ENCODE measurements at places on chromosomes 5 and 9.

GRCh38 chr9:87127978-87128614 lies 180.8 kb upstream of the GAS1 start:
- no peak for DNase-seq

- no peak for DNase-seq
These were observed 129.9 kb downstream of the TLE4 start for GRCh38 chr9:79701651-79702050.

DNA sequence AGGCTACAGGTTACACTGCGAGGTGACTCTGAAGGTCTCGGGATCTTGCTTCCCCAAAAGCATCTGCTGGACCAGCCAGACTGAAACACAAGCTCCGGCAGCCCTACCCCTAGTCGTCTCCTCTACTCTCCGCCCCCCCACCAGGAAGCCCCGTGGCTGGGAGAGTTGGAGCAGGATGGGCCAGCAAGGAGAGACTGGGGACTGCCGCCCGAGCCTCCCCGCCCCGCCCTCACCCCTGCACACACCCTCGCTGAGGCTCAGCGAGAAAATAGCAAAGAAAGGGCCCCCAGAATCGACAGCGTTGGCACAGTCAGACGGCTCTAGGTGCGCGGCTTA lies 1.3 kb downstream of the TRIM7 start:
- DNase-seq: no peak

- no peak for DNase-seq
These were observed 63.0 kb downstream of the NR6A1 start for GRCh38 chr9:124708074-124708473.

DNA sequence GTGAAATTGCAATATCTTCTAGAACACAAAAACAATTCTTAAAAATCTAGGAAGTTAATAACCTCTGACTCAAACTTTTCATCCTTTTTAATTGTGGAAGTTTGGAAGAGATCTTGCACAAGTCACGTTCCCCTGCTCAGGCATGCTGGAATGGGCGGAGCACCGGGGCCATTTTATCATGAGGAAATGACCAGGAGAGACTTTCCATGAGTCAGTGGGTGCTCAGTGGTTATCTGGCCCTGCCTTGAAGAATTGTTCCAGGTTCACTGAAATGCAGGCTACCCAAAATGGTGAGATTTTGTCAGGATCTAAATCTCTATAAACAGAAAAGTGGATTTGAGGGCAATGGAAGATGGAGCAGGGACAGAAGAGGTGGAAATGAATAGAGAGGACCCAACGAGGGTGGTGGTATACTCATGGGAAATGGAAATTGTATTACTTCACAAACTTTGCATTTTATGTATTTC lies 61.2 kb downstream of the FYB1 start:
- no peak for DNase-seq

GRCh38 chr5:122586351-122586750 lies 188.5 kb upstream of the SNX2 start:
- no peak for DNase-seq

DNA sequence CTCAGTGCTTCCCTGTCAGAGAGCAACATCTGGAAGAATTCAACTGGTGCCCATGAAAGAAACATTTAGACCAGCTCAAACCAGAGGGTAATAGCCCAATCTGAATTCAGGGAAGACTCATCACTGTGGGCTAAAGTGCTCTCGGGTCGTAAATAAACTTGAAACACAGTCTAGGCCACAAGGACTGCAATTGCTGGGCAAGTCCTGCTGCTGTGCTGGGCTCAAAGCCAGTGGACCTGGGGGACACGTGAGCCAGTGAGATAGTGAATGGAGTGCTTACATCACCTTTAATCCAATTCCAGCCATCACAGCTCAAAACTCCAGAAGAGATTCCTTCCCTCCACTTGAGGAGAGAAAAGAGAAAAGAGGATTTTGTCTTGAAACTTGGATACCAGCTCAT lies 78.1 kb upstream of the DAP start:
- no peak for DNase-seq

DNA sequence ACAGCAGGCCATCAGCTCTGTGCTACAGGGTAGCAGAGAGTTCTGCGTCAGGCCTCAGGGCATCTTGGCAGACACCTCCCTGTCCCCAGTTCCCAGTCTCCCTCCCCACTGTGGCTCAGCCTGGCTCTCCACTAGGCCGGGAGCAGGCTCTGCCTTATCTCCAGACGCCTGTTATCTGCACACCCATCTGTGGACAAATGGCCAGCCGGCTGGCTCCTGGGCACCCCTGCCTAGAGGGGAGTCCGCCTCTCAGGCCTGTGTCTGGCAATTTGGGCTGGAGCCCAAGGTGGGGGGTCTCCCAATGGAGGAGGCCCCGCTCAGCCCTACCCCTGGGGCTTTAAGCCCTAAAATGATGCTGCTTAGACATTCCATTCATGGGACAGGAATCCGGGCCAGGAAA lies 39.2 kb upstream of the HAND1 start:
- DNase-seq: no peak

GRCh38 chr5:36356915-36357314 lies 55.2 kb upstream of the RANBP3L start:
- DNase-seq: no peak

- DNase-seq: no peak
These were observed 271.0 kb upstream of the SLC30A5 start for GRCh38 chr5:68822796-68823195.

- no peak for DNase-seq
These were observed 122.2 kb upstream of the GNA14 start for GRCh38 chr9:77770340-77770739.

DNA sequence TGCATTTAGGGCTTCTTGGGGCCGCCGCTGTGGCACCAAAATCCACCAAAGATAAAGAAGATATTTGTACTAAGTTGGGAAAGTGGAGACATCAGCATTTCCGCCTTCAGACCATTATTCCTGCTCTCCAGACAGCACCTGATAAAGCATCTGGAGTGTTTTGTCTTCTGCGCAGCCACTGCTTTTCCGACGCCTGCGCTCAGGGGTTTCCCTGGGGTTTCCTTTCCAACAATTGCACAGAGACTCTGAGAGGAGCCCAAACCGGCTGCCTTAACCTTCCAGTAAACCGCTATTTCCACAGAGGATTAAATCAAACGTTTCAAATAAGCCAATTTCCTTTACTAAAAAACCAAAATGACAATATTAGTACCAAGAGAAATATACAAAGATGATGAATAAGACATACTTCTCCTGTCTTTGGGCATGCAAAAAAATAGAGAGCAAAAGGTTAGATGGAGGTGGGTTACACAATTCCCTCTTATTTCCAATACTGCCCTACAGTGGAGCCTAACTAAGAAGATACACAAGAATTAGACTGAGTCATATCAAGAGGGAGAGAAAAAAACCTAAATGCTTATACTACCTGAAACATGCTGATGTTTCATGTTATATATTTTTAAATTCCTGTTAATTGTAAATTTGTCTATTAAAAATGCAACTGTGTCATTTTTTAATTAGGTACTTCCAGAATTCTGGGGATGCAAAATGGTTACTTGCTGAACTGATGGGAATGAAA lies 98.4 kb downstream of the MAPKAP1 start:
- no peak for DNase-seq

DNA sequence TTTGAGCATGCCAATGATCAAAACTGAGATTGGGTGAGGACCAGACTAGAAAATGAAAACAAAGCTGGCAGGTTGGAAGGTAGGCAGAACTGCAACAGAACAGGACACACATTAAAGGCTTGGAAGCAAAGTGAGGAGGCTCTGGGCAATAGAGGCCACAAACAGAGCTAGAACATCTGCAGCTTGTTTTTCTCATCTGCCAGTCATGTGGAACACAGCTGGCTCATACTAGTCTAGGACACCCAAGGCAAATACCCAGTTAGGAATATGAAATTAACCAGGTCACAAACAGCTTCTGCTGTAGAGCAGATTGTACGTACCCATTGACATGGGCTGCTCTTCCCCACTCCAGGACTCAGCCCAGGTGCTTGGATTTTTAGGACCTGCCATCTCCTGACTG lies 61.7 kb downstream of the SPEF2 start:
- no peak for DNase-seq

DNA sequence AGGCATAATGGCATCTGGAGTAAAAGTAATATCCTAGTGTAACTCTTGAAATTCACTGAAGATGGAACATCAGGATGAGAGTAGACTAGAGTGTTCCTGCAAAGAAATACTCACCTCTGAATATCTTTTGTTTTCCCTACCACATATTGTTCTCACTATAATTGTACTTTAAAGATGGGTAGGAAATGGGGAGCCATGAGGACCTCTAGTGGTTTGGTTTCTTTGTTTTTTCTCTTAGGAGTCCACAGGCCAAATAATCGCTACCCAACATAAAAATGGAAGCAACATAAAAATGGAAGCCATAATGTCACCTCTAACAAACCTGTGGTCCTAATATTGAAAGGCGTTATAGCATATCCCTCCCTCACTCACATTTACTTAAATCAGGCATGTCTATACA lies 2375.8 kb downstream of the MAT2B start:
- DNase-seq: no peak

- DNase-seq: no peak
These were observed 2.9 kb downstream of the TPD52L3 start for GRCh38 chr9:6330958-6331634.

DNA sequence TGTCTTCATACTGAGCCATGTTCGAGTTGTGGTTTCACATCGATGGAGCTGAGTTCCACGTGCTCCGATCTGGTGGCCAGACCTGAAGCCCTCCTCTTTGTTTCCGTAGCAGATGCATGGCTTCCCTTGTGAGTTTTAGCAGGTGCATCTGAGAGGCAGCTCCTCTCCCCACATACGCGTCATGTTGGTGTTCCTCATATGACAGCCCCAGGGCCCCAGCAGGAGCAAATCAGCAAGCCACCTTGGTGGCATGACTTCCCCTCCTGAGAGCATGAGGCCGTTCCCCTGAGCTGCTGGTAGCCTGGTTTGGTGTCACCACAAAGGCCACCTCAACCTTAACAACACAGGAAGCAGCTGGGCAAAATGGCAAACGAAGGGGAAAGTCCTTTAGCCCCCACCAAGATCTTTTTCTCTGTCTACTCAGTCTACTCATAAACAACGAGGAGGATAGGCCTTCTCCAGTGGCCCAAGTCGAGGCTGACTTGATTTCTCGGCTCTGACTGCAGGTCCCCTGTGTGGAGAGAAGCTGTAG lies 5.9 kb downstream of the CYFIP2 start:
- DNase-seq: no peak

- no peak for DNase-seq
These were observed 20.1 kb upstream of the MARCHF6 start for GRCh38 chr5:10333154-10334006.

GRCh38 chr5:149930043-149930748 lies 14.4 kb downstream of the PDE6A start:
- DNase-seq: no peak
